Stomach (tissue), 19 donors: ENCODE measurements at places on chromosomes 5 and 9. TPM values are rescaled to one million over a fixed set of nuclear protein-coding genes. Genes with fewer than 3 reads are reported as not detected.

DNA sequence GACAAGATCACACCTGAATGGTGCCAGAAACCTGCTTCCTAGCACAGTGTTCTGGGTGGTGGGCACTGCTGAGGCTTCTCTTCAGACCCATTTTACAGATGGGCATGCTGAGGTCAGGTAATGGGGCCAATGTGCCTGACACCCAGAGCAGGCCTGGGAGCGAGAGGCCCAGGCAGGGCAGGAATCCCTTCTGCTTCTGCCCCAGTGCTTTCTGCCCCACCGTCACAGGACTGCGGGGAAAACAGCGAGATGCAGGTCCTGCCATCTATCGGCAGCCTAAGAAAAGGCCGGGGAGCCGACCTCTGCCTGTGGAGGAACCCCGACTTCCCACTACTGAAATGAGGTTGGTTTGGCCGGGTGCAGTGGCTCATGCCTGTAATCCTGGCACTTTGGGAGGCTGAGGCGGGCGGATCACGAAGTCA, 22.8 kb upstream of the RNU6ATAC start:
- no peak for DNase-seq

DNA sequence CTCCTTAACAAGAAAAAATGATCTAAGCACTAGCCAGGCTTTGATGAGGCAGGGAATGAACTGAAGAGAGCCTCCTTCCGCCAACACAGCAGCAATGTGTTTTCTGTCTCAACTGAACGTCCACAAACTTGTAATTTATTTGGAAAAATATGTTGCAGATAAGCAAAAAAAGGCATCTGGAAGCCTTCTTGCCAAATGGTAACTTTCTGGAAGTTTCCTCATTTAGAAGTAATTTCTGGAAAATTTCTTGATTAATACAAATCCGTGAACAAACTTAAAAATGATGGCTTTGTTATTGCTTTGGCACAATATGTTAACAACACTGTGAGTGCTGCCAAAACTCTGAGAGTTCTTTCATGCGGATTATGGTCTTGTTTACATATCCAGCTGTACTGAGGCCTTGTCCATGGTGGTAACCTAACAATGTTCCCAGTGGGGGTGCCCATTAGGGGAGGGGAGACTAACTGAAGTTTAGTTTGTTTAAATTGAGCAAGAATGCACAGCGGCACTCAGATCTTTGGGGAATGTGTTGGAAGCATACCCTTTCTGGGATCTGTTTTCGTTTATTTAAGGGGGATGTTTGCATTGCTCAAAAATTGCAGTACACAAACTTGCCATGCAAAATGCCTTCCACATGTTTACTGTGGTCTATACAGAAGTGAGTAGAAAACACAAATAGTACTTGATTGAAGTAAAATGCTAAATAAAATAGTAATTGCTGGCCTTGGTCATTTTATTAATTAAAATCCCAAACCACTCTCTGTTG, 334.7 kb downstream of the NR2F1-AS1 start:
- DNase-seq, result peak; percentile 85

- no peak for DNase-seq
Measured at GRCh38 chr9:18385696-18386490, 88.1 kb upstream of the ADAMTSL1 start.

The QRFP gene
- total RNA-seq, result not detected

GRCh38 chr5:123035360-123035917, 1.1 kb downstream of the PPIC start:
- peak; percentile 38 for DNase-seq
